ENCODE measurements at places on chromosomes 7 and 10.

DNA sequence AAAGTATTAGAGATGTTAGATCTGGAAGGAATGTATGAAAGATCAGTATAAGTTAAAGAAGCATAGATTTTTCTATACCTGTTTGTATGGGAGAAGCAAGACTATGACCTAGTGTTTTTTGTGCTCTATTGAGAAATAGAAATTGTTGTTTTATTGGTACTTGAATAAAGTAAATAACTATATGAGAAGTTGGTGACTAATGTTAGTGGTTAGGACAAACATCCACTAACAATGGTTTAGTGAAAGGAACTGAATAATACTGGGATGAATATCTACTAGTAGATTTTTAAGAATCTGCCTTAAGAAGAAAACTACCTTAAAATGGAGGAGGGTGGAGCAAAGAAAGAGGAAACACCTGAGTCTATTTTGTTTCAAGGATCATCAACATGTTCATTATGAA, 521.1 kb upstream of the POT1 start:
- no peaks in the 10 kb centered on the region for H3K36me3 ChIP-seq
- no peaks in the 10 kb centered on the region for H3K27me3 ChIP-seq
- H3K4me3 ChIP-seq = no peak overlapping the region
- DNase-seq = no peak
- no peak overlapping the region for H3K27ac ChIP-seq
- H3K4me1 ChIP-seq = no peaks in the 10 kb centered on the region

GRCh38 chr10:95547791-95548435, 13.3 kb downstream of the SORBS1 start:
- peak overlapping the region; percentile 89 for H3K27ac ChIP-seq
- no peak overlapping the region for H3K4me3 ChIP-seq
- peaks cover 3% of the 10 kb centered on the region for H3K36me3 ChIP-seq

DNA sequence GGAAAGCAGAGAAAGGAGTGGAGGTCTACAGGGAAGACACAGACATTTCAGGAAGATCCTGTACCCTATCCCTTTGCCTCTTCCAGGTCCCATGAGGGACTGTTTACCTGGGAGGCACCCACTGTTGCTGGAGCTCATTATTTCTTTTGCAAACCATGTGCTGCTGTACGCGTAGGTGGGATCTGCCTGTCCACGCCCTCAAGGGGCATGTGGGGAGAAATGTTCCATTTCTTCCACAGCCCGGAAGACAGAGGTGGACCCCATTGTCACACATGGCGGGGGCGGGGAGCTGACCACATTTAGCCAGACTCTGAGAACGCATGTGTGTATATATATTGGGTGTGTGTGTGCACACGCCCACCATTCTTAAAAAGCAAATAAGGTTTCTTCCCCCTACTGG, 2.0 kb downstream of the PLXNA4 start:
- H3K27ac ChIP-seq = no peak overlapping the region
- no peak overlapping the region for H3K4me3 ChIP-seq
- DNase-seq = no peak
- H3K27me3 ChIP-seq = peaks cover 52% of the 10 kb centered on the region
- H3K4me1 ChIP-seq = peaks cover 16% of the 10 kb centered on the region
- no peaks in the 10 kb centered on the region for H3K36me3 ChIP-seq

DNA sequence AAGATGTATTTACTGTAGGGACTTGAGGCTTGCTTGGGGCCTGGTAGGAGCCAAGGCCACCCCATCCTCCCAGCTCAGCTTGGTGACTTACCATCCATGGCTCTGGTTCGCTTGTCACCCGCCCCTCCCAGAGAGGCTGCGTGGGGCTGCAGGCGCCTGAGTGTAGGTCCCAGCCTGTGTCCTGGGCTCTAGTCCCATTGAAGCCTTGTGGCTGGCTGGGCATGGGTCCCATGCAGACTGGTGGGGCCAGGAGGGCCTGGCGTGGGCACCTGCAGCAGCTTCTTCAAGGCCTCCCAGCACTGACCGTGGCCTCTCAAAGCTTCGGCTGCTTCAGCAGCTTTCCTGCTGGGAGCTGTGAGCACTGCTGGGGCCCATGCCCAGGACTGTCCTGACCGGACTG, 118.1 kb downstream of the INPP5A start:
- H3K36me3 ChIP-seq = peaks cover 44% of the 10 kb centered on the region
- no peak overlapping the region for H3K4me3 ChIP-seq

- no peak for DNase-seq
- no peaks in the 10 kb centered on the region for H3K36me3 ChIP-seq
- H3K4me3 ChIP-seq = no peak overlapping the region
- no peak overlapping the region for H3K27ac ChIP-seq
- H3K4me1 ChIP-seq = no peaks in the 10 kb centered on the region
These were observed 18.3 kb upstream of the RHEB start for GRCh38 chr7:151537818-151538561.

DNA sequence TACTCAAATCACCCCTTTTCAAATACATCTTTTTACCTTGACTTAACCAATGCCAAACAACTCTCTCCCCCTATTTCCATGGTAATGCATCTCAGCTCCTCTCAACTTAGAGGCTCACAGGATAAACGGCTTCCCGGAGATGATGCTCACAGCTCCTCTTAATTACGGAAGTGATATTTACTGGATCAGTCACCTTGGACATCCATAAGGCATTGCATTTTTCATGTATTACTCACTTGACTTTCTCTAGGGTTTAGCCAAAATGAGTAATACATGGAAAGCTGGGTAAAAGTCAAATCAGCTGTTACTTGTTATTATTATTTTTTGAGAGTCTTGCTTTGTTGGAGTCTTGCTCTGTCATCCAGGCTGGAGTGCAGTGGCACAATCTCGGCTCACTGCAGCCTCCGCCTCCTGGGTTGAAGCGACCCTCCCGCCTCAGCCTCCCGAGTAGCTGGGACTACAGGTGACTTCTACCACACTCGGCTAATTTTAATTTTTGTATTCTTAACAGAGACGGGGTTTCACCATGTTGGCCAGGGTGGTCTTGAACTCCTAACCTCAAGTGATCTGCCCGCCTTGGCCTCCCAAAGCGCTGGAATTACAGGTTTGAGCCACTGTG, 73.3 kb upstream of the RHEB start:
- no peak overlapping the region for H3K27ac ChIP-seq
- H3K36me3 ChIP-seq = no peaks in the 10 kb centered on the region
- peaks cover 15% of the 10 kb centered on the region for H3K4me1 ChIP-seq
- no peak for DNase-seq
- H3K4me3 ChIP-seq = no peak overlapping the region

GRCh38 chr7:117113871-117114270, 160.6 kb downstream of the ST7 start:
- H3K4me1 ChIP-seq = peaks cover 14% of the 10 kb centered on the region
- no peak overlapping the region for H3K27ac ChIP-seq
- no peak overlapping the region for H3K4me3 ChIP-seq

- H3K27ac ChIP-seq = peak overlapping the region; percentile 51
- no peak overlapping the region for H3K4me3 ChIP-seq
- peaks cover 73% of the 10 kb centered on the region for H3K4me1 ChIP-seq
- no peaks in the 10 kb centered on the region for H3K27me3 ChIP-seq
These were observed 83.6 kb downstream of the FAM53B start for GRCh38 chr10:124660404-124661125.

DNA sequence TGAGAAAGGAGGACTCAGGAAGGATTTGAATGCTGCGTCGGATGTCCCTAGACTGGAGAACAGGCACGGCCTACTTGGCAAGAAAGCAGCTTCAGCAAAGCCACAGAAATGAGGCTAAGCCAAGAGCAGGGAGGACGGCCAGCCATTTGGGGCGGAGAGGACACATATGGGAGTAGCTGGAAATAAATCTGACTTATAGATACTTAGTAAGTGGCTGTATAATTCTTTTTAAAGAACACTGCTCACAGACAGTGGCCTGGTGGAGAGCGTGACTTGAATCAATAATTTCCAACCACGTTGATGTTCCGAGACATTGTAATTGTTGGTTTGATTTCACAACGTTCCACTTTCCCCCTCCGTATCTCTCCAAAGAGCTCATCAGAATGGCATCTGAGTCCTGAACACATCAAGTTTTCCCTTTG, 67.7 kb upstream of the JCAD start:
- DNase-seq = no peak
- H3K27me3 ChIP-seq = no peaks in the 10 kb centered on the region
- no peak overlapping the region for H3K4me3 ChIP-seq
- H3K36me3 ChIP-seq = no peaks in the 10 kb centered on the region

GRCh38 chr7:129184981-129185670, 3.3 kb upstream of the SMO start:
- H3K4me3 ChIP-seq = no peak overlapping the region
- no peak for DNase-seq
- H3K36me3 ChIP-seq = no peaks in the 10 kb centered on the region
- peaks cover 13% of the 10 kb centered on the region for H3K4me1 ChIP-seq
- H3K27me3 ChIP-seq = peaks cover 7% of the 10 kb centered on the region
- H3K27ac ChIP-seq = no peak overlapping the region

- no peak overlapping the region for H3K27ac ChIP-seq
- H3K36me3 ChIP-seq = no peaks in the 10 kb centered on the region
- H3K27me3 ChIP-seq = no peaks in the 10 kb centered on the region
- DNase-seq = no peak
- H3K4me3 ChIP-seq = no peak overlapping the region
These were observed 13.5 kb downstream of the LRMDA start for GRCh38 chr10:75444781-75445386.

- DNase-seq = no peak
- no peak overlapping the region for H3K27ac ChIP-seq
- no peaks in the 10 kb centered on the region for H3K27me3 ChIP-seq
- H3K36me3 ChIP-seq = peaks cover 98% of the 10 kb centered on the region
- H3K4me3 ChIP-seq = no peak overlapping the region
- peaks cover 10% of the 10 kb centered on the region for H3K4me1 ChIP-seq
These were observed 28.3 kb downstream of the GBX1 start for GRCh38 chr7:151139071-151139790.

DNA sequence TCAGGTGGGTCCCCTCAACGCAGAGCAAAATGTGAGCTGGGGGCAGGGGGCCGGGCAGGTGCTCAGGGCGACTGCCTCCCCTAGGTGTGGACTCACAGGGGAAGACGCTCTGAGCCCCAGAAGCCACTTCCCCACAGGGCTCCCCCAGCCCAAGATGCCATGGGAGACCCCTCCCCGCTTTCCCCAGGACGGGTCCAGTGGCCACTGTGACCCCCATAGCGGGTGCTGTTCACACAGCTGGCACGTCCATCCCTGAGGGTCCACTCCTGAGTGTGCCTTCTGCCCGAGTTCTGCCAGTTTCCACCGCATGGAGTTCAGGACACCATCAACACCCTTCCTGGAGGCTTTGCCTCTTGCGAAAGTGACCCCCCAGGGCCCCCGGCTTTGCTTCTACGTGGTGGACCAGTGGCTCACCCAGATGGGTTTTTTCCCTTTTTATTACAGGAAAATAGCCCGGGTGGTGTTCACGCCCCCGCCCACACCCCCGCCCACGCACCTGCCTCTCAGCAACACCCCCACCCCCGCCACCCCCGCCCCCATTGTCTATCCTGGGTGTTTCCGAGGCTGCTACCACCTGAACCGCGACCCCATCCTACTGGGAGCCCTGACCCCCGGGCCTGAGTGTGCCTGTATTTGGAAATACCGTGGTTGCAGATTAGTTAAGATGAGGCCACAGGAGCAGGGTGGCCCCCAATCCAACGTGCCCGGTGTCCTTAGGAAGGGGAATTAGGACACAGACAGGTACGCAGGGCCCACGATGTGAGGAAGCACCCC, 32.0 kb downstream of the ADAP1 start:
- H3K4me1 ChIP-seq = peaks cover 26% of the 10 kb centered on the region
- no peak overlapping the region for H3K27ac ChIP-seq
- DNase-seq = no peak
- no peaks in the 10 kb centered on the region for H3K27me3 ChIP-seq
- no peaks in the 10 kb centered on the region for H3K36me3 ChIP-seq
- H3K4me3 ChIP-seq = no peak overlapping the region

Measured in heart right ventricle (tissue), 16 donors.